ENCODE measurements at places on chromosomes 16 and 17.

GRCh38 chr17:75108193-75108592 is 1.6 kb upstream of the ARMC7 start:
- DNase-seq = no peak

DNA sequence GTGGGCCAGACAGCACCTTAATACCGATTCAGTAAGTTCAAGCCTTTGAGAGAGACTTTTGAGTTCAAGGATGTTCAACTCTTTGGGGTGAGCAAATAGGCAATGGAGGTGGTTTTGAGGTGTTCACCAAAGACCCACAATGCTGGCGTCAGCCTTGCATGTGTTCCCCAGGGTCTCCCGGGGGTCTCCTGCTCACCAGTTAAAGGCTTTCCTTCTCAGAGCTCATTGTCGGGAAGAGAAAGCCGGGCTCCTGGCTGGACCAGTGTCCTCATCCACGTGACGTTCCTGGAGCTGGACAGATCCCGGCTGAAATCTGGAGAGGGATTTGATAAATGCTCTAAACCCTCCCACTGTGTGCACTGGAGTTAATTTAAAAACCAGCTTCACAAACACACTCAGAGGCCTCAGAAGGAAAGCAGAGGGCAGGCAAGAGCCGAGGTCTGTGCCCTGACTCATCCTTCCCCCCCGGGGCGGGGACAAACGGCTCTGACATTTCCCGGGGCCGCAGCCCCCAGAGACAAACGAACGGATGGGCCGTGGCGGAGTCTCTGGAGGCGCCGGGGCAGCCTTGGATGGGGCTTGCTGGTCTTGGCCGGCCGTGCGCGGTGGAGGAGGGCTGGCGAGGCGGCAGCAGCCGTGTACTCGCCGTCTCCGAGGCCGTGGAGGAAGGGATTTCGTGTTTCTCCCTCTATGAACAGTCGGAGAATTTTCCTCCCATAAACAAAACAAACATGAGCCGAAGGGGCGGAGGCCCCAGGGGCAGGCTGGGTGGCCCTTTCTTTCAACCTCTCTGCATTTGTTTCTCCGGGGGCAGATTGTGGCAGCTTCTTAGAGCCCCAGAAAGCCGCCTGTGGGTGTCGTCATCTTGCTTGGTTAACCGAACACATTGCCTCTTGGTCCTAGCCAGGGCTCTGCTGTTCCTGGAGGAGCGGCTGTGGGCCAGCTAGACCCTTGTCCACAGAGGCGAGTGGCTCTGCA is 94.2 kb downstream of the NTN1 start:
- no peak for DNase-seq

DNA sequence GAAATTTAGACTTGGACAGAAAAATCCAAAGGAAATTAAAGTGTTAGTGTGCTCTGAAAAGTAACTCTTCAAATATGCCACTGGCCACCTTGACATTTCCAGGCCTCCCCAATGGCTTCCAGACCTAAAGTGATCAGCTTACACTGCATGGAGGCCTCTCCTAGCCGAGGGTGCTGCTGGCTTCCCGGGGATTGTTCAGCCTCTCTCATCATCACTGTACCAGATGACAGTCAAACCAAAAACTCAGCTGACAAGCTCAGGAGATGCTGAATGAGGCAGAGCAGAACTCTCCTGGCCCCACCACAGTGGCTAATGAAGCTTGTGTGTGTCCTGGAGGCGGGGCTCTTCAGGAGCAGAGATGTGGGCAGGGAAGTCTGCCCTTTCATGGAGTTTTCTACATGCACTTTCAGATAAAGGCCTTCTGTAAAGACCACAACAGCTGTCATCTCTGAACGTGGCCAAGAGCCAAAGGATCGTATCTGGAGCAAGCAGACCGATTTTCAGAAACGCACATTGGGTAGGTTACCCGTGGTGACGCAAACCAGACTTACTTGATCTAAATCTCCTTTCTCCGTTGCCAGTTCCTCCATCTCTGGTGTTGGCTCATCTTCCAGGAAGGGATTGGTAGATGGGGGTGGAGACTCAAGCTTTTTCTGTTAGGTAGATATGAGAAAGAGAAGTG is 113.3 kb downstream of the VPS53 start:
- peak; percentile 35 for DNase-seq

DNA sequence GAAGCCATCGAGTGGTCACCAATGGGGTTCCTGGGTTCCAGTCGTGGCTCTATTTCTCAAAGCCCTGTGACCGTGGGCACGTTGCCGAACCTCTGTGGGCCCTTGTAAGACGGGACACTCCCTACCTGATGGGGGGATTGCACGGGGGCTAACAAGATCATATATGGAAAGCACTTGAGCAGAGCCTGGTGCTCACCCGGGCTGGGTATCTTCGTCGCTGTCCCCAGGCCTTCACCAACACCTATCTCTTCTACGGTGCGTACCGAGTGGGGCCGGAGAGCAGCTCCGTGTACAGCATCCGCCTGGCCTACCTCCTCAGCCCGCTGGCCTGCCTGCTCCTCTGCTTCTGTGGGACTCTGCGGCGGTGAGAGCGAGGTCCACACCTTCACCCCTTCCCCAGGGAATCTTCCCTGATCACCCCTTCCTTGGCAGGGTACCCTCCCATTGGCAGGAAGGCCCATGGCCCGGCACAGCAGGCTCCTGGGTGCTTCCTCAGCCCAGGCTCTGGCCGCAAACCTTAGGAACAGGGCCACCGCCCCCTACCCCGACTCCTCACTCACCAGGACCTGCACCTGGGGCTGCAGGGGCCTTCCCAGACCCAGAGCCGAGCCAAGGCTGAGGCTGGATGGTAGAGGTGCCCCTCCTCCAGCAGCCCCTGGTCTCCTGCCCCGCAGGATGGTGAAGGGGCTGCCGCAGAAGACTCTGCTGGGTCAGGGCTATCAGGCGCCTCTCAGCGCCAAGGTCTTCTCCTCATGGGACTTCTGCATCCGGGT is 2.8 kb downstream of the TMC8 start:
- no peak for DNase-seq

DNA sequence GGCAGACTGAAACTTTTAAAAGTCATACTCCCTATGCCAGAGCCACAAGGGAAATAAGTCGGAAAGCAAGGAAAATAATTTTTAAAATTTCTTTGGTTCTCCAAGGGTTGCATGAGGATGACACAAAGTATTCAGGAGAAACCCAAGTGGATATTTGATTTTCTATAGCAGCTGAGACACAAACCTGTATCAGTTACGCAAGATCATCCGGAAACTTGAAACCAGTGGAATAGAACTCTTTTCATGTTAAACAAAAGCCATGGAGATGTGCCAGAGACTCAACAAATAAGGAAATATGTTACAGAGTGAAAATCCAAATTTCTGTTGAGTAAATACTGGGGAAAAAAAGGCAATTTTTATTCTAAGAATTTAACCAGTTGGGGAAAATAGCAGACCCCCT is 294.7 kb downstream of the KIF2B start:
- no peak for DNase-seq

- no peak for DNase-seq
Observed at GRCh38 chr17:80891397-80892018, 100.1 kb upstream of the CHMP6 start.

GRCh38 chr17:29155966-29156338 is 24.2 kb downstream of the MYO18A start:
- DNase-seq = no peak

DNA sequence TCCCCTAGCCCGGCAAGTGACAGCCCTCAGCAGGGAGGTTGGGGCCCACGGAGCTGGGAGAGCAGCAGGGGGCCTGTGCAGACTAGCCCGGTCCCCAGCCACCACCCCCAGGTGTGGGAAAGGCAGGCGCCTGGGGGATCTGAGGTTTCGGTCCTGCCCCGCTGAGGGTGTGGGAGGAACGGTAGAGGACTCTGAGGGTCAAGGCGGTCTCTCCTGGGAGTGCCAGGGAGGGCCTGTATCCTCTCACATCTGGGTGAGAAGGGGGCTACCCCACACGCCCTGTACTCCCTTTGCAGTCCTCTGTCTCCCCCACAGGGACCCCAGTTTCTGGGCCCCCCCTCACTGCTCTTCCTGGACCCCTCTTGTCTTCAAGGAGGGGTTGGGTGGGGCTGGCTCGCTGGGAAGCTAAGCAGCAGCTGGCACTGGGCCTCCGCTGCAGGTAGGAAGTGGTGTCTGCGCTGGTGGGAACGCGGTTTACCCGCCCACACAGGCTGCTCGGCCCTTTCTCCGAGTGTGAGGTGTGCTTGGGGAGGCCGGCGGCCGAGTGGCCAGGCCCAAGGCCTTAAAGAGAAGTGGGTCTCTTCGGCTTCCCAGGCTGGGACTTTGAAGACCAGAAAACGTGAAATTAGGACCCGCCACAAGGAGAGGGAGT is 15.4 kb downstream of the CD7 start:
- DNase-seq = no peak

DNA sequence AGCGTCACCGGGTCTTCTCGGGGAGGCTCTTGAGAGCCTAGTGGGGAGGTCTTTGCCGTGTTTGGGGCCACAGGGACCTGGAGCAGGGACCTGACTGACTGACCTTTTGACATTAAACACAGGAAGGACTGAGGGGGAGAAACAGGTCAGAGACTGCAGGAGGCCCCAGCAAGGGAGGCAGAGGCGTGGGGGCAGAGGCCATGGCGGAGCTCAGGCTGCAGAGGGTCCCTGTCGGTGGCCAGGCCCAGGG is 41.6 kb upstream of the GSE1 start:
- no peak for DNase-seq

GRCh38 chr16:24652803-24653202 is 76.6 kb upstream of the TNRC6A start:
- no peak for DNase-seq

- no peak for DNase-seq
Observed at GRCh38 chr16:80300876-80301275, 239.9 kb upstream of the DYNLRB2 start.

- no peak for DNase-seq
Observed at GRCh38 chr17:75340631-75341030, 51.4 kb upstream of the SLC25A19 start.

DNA sequence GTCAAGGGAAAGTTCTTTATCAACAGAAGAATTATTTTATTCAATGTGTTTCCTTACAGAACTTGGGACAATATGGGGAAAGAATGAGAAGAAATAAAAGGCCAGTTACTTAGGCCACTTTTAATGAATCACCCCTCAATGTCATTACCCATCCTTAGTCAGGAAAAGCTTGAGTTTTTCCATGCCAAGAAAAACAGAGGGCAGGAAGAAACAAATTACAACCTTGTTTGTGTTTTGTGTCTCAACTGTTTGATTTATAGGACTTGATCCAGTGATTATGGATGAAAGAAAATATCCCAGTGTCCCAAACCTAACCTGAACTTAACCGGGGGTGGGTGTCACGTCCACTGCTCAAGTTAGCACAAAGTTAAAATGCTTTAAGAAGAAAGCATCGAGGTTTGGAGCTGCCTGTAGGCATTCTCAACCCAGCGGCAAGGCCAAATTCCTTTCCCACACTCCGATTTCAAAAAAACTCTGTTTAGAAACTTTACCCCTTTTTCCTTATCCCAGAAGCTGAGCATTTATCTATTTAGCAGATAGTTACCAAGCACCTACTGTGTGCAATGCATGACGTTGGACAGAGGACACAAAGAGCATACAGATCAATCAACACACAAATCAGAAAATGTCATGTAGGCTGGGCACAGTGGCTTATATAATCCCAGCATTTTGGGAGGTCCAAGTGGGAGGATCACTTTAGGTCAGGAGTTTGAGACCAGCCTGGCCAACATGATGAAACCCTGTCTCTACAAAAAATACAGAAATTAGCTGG is 14.0 kb upstream of the CYB5B start:
- no peak for DNase-seq

GRCh38 chr17:80347948-80348351 is 67.0 kb upstream of the ENDOV start:
- DNase-seq = no peak

DNA sequence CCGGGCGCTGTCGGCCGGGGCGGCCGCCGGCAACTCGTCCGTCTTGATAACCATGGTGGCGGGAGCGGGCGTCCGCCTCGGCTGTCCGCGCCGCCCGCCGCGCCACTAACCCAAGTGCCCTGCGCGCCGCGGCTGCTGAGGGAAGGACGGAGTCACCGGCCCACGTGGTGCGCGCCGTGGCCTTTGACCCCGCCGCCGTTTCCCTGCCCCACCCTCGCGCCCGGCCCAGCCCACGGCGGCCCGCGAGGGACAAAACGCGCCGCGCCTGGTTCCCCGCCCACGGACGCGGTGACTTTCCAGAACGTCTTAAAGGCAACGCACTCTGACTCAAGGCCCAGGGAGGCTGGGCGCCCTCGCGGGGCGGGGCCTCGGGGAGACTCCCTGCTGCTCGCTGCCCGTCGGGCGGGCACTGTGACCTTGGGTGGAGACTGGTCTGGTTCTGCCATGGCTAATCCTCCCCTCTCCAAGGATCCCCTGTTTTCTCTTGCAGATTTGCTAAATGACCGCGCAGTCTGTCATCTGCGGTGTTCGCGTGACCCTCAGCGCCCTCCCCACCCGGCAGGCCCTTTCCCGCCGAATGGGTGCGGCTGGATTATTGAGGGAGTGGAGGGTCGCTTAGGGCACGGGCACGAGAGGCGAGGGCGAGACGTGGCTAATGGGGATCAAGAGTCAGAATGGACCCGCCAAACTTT is at the start of gene CLUH:
Gene CLUH (minus strand): TSS at position 157 of the 692 bp plus-strand sequence. CDS start 103 bp downstream, at position 54.
- peak; percentile 76 for DNase-seq

- DNase-seq = no peak
Observed at GRCh38 chr17:77392376-77393273, 251.9 kb downstream of the SEC14L1 start.

GRCh38 chr17:77887464-77888241 is 70.8 kb upstream of the TNRC6C start:
- no peak for DNase-seq

- no peak for DNase-seq
Observed at GRCh38 chr17:55731586-55732250, 9.1 kb upstream of the TMEM100 start.

- DNase-seq = no peak
Observed at GRCh38 chr16:67129422-67129821, 19.7 kb downstream of the PHAF1 start.

- DNase-seq = no peak
Observed at GRCh38 chr16:24493821-24494220, 45.5 kb upstream of the RBBP6 start.

DNA sequence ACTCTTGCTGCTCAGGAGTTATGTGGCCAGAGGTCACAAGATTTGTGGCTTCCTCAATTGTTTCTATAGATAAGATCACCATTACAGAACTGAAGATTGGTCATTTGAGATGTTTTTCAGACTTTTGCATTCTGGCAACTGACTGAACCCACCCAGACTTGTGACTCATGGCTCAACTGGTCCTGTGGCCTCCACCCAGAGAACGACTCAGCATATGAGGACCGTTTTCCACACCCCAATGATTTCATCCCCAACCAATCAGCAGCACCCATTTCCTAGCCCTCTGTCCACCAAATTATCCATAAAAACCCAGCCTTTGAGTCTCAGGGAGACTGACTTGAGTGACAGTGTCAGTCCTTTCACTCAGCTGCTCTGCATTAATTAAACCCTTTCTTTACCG is 143.2 kb upstream of the ASIC2 start:
- no peak for DNase-seq

GRCh38 chr16:72969146-72969545 is 78.8 kb downstream of the ZFHX3 start:
- DNase-seq = no peak

DNA sequence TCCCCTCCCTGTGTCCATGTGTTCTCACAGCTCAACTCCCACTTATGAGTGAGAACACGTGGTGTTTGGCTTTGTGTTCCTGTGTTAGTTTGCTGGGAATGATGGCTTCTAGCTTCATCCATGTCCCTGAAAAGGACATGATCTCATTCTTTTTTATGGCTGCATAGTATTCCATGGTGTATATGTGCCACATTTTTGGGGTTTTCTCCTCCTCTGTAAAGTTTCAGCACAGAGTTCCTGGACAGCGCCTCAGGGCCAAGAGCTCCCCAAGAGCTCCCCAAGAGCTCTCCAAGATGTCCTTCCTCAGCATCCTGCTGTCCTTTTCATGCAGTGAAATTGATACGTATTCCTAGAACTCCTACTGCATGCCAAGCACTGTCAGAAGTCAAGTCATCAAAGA is 6.9 kb upstream of the ABAT start:
- DNase-seq = no peak

All from urinary bladder (tissue), 4 donors.